Stimulated activated CD4-positive, alpha-beta T cell treated with anti-CD3 and anti-CD28 coated beads, Interleukin-1b, Interleukin-23, amount 100 ng/mL, for 4 hours (primary cell): ENCODE measurements at places on chromosomes 13 and 19.

DNA sequence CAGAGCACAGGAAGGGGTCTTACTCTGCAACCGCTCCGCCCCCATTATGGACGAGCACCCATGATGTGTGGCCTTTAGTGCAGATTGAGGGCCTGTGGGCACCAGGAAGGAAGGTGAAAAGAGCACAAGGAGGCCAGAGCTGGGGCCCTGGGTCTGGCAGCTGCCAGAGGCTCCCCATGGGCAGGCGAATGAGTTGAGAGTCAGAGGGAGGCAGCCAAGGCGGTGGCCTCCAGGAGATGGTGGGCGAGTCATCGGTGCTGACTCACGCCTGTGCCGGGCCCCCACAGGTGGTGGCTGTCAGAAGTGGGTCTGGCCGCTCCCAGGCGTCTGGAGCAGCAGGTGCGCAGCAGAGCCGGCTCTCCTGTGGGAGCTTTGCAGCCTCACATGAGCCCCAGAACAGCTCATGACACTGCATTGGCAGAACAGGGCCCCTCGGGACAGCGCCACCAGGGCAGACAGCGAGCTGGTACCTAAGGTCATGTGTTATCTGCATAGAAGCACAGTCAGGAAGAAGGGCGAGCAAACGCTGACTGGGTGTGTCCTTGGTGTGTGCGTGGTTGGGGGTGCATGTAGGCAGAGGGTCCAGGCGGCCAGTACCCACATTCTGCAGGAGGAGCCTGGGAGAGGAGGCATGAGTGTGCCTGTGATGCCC is 68.8 kb downstream of the CHST8 start:
- DNase-seq = no peak

DNA sequence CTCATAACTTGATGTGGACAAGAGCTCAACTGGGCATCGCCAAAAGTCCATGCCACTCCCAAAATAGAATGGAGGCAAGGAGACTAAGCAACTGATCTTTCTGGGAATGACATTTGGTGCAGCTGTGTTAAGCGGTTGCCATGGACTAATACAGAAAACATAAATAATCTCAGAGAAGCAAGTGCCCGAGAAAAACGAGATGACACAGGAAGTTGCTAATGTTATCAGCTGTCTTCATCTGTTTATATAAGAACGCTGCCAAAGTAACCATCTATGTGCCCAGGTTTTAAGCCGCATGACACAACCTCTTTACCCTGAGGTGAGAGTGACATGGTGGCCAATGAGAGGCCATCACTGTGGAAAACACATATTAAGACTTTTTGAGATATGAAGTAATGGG is 54.9 kb upstream of the SACS start:
- DNase-seq = no peak

GRCh38 chr13:113297370-113298042 is 467 bp downstream of the LAMP1 start:
- peak; percentile 24 for DNase-seq

- no peak for DNase-seq
Measured at GRCh38 chr19:10113592-10113963, 2.1 kb downstream of the P2RY11 start.

DNA sequence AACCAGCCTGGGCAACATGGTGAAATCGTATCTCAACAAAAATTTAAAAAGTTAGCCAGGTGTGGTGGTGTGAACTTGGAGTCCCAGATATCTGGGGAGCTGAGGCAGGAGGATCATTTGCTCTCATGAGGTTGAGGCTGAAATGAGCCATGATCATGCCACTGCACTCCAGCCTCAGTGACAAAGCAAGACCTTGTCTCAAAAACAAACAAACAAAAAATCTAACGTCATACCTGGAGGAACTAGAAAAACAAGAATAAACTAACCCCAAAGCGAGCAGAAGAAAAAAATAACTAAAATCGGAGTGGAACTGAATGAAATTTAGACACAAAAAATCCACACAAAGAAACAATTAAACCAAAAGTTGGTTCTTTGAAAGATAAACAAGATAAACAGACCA is 1885.1 kb downstream of the OLFM4 start:
- DNase-seq = no peak

DNA sequence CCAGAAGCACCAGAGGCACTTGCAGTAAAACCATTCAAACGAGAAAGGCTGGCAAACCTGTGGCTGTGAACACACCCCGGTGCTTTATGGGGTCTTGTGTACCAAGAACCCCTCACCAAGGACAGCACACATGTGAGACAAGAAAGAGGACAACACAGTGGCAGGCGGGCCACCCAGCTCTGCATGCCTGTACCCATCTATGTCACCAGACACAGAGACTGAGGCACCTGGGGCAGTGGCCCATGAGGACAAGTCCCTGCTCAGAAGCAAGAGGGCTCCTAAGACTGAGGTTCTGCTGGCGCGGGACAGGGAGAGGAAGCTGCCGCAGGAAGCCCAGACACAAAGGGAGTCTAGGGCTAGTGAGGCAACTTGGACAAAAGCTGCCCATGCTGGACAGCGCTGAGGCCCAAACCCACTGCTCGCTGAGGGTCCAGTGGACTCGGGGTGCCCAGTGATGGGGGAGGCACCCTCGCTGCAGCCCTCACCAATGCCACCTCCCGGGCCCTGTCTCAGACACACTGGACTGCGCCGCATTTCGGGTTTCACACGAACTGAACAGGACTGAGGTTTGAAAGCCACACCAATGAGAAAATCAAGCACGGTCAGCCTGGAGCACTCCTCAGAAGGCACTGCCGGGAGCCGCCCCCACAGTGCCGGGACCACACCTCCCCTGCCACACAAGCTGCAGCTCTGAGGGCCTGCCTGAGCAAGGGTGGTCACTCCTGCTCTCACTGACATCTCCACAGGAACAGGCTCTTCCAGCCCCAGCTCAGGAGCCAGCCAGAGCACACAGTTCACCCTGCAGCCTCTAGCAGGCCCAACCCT is 232.7 kb downstream of the TUBA3C start:
- DNase-seq = no peak

DNA sequence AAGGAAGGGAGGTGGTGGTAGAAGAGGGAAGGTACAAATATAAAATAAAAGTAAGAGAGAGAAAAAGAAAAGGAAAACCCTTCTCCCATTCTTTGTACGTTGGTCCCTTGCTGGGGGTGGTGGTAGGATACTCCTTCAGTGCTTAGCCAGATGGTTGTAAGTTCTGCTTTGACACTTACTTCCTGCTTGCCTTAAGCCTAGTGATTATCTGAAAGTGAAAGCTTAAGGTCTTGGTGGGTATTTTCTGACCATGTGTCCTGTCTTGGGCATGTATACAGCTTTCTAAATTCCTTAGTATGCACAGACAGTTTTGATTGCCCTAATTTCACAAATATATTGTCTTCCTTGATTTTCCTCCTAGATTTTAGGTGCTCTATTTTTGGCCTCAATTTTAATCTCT is 314.8 kb downstream of the PCDH17 start:
- DNase-seq = no peak

DNA sequence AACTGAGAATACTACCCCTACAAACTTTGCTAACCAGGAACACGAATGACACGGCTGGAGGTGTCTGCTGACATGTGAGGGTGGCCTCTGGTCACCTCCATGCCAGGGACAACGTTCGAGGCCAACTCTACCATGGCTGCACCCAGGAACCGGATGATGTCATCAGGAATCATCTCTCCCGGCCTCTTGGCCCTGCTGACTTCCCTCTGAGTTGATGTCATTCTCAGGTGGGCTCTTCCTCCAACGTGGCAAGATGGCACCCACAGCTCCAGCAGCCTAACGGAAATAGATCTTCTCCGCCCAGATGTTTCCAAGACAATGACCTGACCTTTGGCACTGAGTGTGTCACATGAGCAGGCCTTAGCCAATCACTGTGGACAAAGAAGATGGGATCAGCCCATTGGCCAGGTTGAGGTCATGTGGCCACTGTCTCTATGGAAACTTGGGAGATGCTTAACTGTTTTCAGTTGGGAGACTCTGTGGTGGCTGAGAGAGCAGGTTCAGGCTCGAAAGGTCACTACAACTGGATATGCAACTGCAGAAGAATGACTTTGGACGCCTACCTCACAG is 15.0 kb downstream of the MBD3L2B start:
- no peak for DNase-seq

DNA sequence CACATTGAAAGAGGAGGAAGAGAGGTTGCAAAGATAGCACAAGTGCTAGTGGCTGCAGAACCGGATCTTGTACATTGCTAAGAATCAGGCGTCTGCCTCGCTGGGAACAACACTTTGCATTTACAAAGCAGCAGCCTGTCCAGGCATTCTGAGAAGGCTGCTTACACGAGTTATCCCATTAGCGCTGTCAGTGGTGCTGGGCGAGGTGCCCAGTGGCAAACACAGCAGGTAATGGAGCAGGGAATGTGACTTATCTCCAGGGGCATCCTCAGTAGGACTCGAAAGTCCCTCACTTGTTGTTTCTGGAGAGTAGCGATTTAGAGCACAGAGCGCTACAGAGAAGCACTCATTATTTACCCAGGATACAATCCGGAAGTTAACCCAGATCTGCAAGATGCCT is 209.6 kb downstream of the OLFM4 start:
- DNase-seq = no peak

- peak; percentile 72 for DNase-seq
Measured at GRCh38 chr19:13093407-13094105, 9.1 kb downstream of the LYL1 start.

DNA sequence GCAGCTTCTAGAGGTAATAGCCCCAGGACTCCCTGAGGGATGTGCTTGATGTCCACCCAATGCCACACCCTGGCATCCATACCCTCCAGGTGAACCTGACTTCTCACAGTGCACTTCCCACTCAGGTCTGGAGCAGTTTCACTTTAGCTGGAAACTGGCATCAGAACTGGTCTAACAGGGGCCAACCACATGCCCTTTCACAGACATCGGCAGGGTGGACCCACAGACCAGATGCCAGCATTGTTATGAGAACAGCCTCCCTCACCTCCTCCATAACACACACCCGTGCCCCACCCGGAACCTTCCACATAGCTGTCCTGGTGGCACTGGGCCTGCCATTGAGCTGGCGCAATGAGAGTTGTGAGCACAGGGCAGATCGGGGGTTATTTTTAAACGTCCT is 77.4 kb upstream of the GPR12 start:
- DNase-seq = no peak

DNA sequence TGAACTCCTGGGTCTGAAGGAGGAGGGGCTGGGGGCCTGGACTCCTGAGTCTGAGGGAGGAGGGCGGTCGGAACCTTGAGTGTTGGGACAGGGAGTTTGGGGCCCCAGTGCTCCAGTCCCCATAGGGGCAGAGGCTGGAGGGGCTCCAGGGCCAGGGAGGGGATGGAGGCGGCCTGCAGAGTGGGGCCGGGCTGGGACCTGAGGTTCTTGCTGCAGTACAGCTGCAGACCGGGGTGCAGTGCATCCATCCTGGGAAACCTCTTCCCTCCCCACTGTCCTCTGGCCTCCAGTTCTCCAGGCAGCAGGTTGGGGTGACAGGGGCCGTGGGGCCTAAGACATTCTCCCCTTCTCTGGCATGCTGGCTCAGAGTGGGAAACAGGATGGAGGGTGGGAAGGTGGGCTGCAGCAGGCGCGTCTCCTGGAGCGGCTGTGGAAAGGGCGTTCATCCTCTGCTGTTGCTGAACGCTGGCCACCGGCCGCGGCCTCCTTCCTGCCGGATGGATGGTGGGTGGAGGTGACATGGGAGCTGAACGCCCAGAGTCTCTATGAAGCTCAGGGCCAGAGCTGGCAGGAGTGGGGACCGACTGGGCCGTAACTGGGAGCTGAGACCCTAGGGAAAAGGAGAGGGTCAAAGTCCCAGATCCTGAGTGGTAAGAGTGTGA is 1.6 kb downstream of the BRSK1 start:
- no peak for DNase-seq

GRCh38 chr19:47284324-47284899 is 9.7 kb downstream of the INAFM1 start:
- peak; percentile 67 for DNase-seq

DNA sequence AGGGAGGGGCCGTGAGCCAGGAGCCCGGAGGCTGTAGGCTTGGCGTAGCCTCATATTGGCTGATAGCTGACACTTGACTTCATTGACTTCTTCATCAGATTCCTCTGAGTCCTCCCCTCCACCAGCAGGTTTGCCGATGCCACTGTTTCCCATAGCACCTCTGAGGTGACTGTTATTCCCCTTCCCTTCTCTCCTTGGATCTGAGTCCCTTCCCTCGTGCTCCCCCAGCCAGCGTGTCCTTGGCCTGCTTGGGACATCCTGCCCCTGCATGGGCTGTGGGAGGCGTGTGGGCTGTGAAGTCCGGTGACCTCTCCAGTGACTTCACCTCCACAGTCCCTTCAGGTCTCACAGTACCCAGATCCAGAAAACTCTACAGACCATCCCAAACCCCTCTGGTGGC is 8.8 kb downstream of the PPP1R37 start:
- DNase-seq = no peak

DNA sequence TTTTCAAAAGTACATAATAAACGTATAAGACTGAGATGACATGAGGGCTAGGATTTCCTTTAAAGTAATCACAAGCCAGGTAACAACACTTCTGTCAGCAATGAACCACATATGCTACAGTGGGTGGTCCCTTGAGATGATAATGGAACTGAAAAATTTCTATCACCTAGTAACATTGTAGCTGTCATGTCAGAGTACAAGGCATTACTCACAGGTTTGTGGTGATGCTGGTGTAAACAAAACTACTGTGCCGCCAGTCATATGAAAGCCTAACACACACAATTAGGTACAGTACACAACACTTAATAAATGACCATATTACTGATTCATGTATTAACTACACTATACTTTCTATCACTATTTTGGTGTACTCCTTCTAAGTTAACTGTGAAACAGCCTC is 36.8 kb downstream of the MIPEP start:
- no peak for DNase-seq

- DNase-seq = peak; percentile 76
Measured at GRCh38 chr19:46487802-46488445, 7.7 kb downstream of the PNMA8B start.

- DNase-seq = no peak
Measured at GRCh38 chr13:45718063-45718462, 15.9 kb downstream of the CBY2 start.

GRCh38 chr19:6743066-6743465 is 3.6 kb downstream of the TRIP10 start:
- no peak for DNase-seq

GRCh38 chr19:11856596-11857250 is 8.2 kb downstream of the ZNF439 start:
- no peak for DNase-seq

- DNase-seq = peak; percentile 46
Measured at GRCh38 chr19:343941-344624, 513 bp downstream of the MIER2 start.

DNA sequence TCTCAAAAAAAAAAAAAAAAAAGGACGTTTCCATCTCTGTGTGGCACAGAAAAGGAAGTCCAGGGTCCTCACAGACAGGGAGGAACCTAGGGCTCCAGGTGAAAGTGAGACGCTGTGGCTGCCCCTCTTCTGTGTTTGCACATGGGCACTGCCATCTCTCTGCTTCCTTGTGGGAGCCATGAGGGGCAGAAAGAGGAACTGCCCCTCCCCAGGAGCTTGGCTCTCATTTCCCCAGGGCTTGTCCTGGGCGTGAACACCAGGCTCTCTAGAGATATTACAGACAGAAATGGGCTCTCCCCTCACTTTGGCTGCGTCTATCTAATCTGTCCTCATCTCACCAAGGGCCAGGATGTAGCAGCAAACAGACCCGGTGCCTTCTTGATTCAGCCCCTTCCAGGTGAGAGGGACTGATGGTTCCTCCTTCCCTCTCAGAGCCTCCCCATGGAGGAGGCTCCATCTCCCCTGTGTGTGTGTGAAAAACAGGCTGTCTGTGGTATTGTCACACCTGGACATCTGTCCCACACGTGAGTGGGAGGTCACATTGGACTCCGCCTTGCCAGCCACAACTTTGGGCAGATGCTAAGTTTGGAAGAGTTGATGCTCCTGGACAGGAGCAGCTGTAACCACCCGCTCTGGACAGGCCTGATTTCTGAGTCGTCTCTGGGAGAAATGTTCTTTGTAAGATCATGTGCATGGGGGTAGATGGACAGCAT is 840 bp upstream of the LILRA4 start:
- DNase-seq = no peak
